NCI-H510A (cell line): ENCODE measurements at places on chromosomes 2 and 18.

DNA sequence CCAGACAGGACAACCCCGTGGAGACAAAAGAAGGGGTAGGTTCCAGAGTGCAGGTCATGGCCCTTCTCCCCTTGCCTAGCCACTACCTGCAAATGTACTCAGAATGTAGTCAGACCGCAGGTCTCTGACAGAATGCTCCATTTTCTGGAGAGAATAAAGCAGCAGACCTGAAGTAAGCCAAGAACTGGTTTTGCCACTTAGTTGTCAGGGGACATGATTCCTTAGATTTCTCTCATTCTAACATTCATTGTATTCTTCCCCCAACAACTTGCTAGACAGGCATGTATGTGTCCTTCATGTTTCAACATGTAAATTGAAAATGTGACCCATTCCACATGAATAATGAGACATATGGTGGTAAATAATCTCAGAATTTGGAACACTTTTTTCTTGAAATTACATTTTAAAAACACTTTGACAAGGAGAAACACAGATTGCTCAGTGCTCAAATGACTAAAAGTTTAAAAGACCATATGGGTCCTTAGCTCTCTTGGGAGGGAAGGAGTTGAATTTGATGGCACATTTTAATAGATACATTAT, 142.4 kb downstream of the CCBE1 start:
- DNase-seq, result no peak

GRCh38 chr2:233418761-233419546, 64.7 kb downstream of the DGKD start:
- DNase-seq, result no peak

- DNase-seq, result no peak
Measured at GRCh38 chr2:189803431-189803830, 19.2 kb downstream of the PMS1 start.

DNA sequence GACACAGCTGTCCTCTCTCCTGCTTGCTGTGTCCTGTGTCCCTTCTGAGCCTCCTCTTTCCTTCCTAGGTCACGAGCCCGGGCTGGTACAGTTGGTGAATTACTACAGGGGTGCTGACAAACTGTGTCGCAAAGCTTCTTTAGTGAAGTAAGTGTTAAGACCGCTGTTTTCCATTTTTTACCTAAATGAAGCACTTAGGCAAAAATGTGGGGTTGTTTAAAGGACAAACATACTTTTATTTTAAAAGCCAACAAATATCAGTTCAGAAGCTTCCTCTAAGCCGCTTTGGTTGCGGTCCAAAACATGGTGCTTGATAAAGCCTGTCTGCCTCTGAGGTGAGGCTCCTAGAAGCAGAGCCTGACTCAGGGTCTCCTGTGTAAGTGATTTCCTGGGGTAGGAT, 3.9 kb downstream of the TTL start:
- no peak for DNase-seq

GRCh38 chr18:49100226-49100968, 149.6 kb upstream of the SMAD7 start:
- no peak for DNase-seq

- DNase-seq, result no peak
Measured at GRCh38 chr2:39476524-39476923, 39.4 kb upstream of the MAP4K3 start.

DNA sequence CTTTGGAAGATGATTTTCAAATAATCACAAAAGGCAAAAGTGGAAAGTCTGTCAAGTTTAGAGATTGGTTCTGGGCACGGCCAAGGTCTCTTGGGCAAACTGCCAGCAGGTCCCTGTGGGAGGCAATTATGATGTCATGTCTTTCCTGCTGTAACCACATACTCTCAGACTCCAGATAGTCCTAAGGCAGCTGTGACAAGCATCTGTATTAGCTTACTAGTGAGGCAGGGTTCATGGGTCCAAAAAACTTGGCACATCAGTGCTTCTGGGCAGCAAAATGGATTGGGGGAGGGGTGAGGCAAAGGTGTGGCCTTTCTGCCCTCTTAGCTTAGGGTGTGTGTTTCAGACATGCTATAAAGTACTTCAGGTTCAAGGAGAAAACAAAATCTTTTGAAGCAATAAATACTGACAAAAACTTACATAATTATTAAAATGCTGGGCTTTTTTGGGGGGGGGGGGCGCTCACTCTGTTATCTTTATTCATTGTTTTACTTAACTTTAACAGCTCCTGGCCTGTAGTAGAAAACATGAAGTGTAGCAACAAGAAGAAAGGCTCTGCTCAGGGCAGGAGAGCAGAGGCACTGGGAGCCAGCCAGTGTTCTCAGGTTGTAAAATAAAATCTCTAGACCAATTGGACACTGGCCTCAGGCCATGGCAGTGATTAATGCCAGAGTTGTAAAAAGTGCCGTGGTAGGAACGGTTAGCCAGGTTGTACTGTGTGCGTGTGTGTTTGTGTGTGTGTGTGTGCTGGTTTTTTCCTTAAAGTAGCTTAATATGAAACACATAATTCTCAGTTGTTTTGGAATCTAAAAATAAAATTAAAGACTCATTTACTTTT, 14.3 kb upstream of the TANC1 start:
- DNase-seq, result peak; percentile 54
